ENCODE measurements at places on chromosomes 6 and 20.

DNA sequence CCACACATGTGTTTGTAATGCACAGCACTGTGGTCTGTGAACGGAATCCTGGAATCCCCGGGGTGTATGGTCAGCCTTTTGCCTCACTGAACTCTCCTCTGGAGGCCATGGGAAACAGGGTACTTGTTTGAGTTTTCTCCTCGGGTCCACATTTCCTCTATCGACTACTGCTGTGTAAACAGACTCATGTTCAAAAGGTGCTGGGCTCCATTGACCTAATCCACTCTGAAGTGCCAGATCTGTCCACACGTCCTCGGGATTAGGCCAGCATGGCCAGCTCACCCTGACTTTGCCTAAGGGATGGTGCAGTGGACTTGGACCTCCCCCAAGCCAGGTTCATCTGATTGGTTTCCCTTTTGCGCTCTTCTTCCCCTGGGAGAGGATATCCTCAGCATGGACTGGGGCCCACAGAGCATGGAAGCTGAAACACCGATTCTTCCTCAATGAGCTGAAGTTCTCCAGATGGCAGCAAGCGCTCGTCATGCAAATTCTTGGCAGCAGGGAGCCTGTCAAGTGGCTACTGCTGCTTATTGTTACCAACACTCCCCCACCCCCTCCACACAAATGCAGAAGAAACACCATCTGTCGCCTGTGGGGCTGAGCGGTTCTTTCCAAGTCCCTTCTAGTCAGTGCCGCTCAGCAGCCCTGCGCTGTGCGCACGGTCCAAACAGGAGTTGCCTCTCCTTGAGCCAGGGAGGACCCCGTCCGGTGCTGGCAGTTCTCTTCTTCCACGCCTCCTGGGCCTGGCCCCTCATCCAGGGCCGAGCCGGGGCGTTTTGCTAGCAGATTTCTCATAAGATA is 292.6 kb upstream of the MARCKS start:
- DNase-seq = peak; percentile 85

DNA sequence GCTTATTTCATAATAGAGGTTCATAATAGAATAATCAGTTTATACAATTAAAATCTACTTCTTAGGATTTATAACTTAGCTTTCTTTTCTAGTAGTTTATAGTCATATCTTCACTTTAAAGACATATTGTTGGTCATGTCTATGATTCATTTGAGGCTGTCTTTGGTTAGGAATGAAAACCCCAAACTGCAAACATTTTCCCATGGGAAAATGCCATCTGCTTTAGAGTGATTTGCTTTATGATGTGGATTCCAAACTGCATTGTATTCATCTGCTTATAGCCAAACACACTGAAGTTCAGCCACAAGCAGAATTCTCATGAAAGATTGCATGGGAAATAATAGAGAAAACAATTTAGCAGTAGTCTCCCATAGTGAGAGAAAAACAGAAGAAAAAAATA is 128.0 kb downstream of the RFPL4B start:
- no peak for DNase-seq

DNA sequence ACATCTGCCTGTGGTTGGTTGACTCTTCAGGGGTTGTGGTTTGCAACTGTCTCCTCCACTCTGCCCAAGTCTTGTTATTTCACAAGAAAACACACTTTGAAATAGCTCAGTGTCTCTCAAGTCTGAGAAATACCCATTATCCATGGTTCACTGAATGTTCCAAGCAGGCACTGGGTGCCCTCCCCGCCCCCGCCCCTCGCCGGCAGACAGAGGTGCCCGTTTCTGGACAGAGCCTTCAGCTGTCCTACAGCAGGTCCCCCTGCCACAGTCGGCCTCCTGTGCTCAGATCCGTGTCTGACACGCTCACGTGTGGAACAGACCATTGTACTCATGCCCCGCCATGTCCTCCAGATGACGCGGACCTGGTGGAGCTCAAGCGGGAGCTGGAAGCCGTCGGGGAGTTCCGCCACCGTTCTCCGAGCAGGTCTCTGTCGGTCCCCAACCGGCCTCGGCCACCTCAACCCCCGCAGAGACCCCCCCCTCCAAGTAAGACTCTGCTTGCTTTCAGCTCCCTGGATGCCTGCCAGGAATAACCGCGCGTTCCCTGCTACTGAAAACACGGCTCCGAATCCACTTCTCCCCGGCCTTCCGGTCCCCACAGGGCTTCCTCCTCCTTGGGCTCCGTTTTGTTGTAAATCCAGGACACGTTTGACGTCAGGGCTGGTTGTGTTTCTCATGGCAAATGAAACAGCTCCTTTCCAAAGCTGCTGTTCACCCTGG is 81.4 kb downstream of the SERAC1 start:
- peak; percentile 14 for DNase-seq

GRCh38 chr6:21457647-21458046 is 135.9 kb upstream of the SOX4 start:
- no peak for DNase-seq

DNA sequence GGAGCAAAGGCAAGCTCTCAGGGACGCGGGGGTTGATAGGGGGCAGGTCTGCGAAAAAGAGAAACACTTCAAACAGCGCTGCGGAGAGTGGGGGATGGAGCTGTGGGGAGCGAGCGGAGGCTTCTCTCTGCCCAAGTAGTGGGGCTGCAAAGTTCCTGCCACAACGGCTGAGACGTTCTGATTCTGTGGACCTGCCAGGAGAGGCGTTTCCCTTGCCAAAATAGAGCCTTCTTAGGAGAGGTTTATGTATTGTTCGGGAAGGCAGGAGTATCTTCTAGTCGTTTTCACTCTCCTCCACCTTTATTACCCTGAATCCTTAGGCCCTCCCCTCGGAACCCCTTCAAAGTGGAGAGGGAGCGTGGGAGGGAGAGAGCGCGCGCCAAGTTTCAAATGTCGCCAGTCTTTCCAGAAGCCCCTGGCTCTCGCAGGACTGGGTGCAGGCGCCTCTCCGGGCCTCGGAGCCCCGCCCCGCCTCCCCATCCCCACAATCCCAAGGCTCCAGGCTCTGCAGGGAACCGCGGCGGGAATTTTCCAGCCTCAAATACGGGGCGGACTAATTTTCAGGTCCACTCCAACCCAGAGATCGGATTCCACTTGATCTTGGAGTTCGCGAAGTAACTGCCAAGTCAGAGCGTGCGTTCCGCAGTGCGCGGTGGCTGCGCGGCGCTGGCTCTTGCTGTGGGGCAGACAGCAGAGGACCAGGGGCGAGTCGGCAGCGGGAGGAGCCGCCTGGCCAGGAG is 10.0 kb upstream of the POU3F2 start:
- DNase-seq = peak; percentile 70

Measured in NCI-H187 (cell line).